ENCODE measurements at places on chromosomes 1 and 21. TPM values are rescaled to one million over a fixed set of nuclear protein-coding genes. Genes with fewer than 3 reads are reported as not detected.

- no peaks in the 10 kb centered on the region for H3K4me1 ChIP-seq
- H3K27ac ChIP-seq: no peak overlapping the region
- peaks cover 5% of the 10 kb centered on the region for H3K27me3 ChIP-seq
- no peak overlapping the region for H3K4me3 ChIP-seq
- no peaks in the 10 kb centered on the region for H3K36me3 ChIP-seq
These were observed 216.0 kb downstream of the DYRK1A start for GRCh38 chr21:37582590-37582989.

- H3K36me3 ChIP-seq: no peaks in the 10 kb centered on the region
- H3K4me1 ChIP-seq: no peaks in the 10 kb centered on the region
- no peak overlapping the region for H3K4me3 ChIP-seq
These were observed 26.3 kb downstream of the HUNK start for GRCh38 chr21:31898933-31899630.

DNA sequence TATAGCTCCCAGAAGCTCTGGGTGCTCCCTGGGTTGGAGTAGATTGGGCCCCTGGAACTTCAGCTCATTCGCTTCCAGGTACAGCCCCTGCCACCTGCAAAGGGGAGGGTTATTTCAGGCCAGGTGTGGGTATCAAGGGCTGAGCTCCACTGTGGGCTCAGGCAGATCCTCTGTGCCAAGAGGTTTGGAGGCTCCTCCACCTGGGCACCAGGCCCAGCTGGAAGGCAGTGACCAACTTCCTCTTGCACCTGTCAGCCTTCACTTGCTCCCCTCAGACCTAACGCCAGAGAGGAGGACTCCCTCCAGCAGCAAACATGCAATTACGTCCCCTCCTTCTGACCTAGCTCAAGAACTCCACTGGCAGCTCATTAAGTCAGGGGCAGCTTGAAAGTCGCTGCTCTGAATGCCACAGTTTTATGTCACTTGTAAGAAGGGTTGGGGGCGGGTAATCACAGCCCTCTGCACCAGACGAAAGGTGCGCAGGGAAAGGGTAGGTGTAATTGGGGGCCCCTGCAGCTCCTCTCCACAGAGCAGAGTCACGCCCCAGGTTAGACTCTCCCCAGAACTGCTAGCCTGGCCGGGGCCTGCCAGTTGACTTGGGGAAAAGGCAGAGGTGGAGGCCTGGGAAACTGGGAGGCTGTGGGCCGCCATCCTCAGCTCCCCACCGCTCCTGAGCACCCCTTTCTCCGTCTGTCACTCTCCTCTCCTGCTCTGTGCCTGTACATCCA lies 125.0 kb upstream of the TMPRSS2 start:
- H3K4me1 ChIP-seq: peaks cover 35% of the 10 kb centered on the region
- H3K27ac ChIP-seq: no peak overlapping the region
- no peak overlapping the region for H3K4me3 ChIP-seq
- no peak for DNase-seq
- H3K36me3 ChIP-seq: no peaks in the 10 kb centered on the region

Gene PRRX1
- 307 TPM for total RNA-seq

All from osteoblast (primary cell).